ENCODE measurements at places on chromosomes 7 and 10.
A peak's percentile ranks its signal among the peaks of the same experiment; 100 is the strongest.

DNA sequence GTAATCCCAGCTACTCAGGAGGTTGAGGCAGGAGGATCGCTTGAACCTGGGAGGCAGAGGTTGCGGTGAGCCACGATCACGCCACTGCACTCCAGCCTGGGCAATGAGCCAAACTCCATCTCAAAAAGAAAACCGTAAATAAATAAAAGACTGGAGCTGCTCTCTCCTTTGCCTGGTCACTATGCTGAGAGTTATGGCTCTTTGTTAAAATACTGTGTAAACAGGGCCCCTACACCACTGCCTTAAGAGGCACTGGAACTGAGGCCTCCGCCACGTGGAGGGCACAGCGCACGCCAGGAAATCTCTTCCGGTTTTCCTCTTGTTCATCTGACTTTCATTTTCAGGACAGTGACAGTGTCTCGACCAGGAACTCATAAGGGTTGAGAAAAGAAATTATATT lies 123.3 kb downstream of the PAXIP1 start:
- DNase-seq, result no peak

GRCh38 chr10:51630640-51631005 lies 68.8 kb downstream of the CSTF2T start:
- no peak for DNase-seq

- peak; percentile 22 for DNase-seq
Measured at GRCh38 chr7:100799037-100799896, 28.1 kb downstream of the EPHB4 start.

- no peak for DNase-seq
Measured at GRCh38 chr10:121509112-121509511, 89.1 kb downstream of the FGFR2 start.

DNA sequence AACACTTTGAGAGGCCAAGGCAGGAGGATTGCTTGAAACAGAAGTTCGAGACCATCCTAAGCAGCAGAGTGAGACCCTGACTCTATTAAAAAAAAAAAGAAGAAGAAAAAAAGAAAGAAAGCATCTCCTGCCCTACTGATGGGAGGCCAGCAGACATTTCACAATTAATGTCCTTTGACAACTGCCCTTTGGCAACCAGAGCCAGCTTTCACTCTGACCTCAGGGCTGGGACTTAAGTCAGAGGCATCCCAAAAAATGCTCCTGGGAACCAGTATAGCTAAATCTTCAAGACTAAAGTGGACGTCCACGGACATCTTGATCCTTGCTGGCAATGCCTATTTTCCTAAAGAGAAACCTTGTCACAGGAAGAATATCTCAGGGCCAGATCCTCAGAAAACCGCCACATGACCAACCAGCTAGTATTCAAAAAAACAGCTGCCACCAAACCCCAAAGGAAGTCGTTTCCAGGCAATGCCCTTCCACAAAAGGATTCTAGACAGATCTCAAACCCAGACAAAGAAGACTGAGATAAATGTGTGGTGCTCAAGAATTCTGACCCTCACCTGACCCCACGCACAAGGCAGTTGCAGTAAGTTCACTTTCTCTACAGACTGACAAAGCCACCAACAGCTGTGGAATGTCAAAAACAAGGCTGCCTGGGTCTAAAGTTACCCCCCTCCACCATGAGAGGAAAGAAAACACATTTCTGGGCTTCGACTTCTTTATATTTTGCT lies 18.4 kb downstream of the GFRA1 start:
- no peak for DNase-seq

- no peak for DNase-seq
Measured at GRCh38 chr10:92278996-92279696, 11.7 kb downstream of the CPEB3 start.

- DNase-seq, result no peak
Measured at GRCh38 chr10:127353544-127353943, 157.2 kb upstream of the INSYN2A start.

DNA sequence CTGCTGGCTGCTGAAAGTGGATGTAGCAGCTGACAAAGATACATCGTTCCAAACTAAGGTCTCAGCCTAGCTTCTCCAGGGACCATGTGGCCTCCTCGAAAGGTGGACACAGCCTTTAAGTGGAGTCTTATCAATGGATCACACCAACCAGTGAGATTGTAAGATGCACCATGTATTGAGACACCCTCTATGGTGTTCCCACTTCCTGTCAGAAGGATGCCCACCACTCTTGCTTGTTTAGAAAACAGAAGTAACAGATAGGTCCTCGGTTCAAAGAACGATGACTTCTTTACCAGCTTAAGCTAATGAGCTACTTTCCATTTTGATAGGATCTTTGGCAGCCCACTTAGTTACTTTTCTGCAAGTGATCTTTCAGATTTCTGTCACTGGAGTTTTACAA lies 34.3 kb downstream of the SLC25A13 start:
- no peak for DNase-seq

- no peak for DNase-seq
Measured at GRCh38 chr10:871951-872403, 59.5 kb downstream of the LARP4B start.

DNA sequence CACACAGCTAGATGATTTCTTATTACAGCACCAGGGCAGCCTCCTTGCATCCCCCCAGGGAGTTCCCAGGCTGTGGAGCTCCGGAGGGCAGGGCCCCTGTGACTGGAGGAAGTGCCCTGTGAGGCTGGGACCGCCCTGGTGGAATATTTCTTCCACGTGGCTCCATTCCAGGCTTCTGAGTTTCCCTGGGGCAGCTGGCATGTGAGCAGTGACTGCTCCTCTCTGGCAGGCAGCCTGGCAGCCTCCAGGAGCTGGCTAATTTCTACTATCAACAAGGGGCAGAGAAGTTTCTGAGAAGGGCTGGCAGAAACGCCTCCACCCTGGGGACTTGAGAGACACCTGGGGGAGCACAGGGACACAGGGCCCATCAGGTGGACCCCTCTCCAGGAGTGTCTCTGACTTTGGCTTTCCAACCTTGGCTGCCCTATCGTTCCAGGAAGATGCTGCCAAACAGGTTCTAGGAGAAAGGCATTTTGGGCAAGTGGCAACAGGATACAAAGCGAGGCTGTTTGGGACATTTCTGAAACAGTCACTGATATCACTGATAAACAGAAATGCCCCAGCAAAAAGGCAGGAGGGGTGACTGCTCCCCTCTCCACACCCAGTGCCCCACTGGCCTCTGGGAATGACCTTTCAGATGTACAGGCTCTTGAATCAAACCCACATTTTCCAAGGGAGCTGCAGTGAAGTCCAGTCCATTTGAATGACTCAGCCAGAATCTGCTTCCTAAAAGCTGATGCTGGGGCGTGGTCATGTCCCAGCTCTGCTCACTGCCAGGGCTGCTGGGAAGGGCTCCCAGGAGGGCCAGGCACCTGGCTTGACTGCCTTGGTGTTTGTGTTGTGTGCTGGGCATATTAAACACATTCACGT lies 16.1 kb downstream of the MYOF start:
- DNase-seq, result no peak

All from stimulated activated CD4-positive, alpha-beta T cell treated with anti-CD3 and anti-CD28 coated beads, TNF-alpha, amount 100 ng/mL, for 48 hours (primary cell).